Large intestine (tissue), 12 donors: ENCODE measurements at places on chromosomes 7 and 10.
A peak's percentile ranks its signal among the peaks of the same experiment; 100 is the strongest.

DNA sequence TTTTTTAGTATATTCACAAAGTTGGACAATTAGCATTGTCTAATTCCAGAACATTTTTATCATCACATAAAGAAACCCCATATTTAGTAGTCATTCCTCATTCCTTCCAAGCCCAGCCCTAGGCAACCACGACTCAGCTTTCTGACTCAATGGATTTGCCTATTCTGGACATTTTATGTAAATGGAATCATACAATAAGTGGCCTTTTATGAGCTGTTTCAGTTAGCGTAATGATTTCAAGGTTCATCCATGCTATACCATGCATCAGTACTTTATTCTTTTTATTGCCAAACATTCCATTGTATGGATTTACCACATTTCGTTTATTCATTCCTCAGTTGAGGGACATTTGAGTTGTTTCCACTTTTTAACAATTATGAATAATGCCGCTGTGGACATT is 249.2 kb downstream of the DYNC1I1 start:
- DNase-seq, result no peak

DNA sequence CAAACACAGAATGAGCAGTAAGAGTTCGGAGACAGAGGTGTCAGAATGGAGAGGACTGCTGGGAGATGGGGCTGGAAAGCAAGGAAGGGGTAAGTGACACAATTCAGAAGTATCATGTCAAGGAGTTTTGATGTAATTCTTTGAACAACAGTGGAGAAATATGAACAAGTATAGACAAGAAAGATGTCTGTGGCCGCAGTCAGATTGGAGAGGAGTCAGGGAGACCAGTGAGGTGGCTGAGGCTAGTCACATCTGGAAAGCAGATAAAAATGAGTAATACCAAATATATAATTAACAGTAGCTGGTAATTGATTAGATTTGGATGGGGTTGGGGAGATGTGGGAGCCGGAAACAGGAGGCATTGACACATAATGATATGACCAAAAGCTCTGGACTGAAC is 540.9 kb downstream of the SUGCT start:
- no peak for DNase-seq

GRCh38 chr10:129339191-129339590 is 127.8 kb upstream of the MGMT start:
- DNase-seq, result no peak

DNA sequence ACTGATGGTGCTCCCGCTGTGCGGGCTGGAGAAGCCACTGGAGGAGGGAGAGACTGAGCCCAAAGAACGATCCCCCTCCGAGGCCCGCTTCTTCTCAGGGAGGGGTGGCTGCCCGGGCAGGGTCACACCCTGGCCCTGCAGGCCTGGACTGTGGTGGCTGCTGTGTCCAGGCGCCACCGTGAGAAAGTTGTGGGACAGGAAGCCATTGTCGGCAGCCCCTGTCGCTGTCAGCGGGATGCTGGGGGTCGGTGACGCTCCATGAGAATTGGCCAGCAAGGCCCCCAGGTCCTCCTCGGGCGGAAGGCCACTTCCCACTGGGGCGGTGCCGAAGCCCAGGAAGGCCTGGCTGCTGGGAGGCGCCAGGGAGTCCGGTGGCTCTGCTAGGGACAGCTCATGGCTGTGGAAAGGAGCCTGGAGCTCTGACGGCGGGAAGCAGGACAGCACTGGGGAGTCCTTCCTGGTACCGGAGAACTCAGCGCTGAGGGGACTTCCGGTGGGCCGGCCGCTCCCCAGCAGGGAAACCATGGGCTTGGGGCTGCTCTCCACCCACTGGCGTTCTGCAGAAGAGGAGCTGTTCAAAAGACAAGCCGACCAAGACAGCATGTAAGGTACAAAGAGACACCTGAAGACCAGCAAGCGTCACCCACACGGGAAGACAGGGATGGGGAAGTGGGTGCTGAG is 278.8 kb downstream of the TNS3 start:
- no peak for DNase-seq

GRCh38 chr10:34297541-34298345 is 517.4 kb downstream of the PARD3 start:
- peak; percentile 82 for DNase-seq

GRCh38 chr10:7260412-7260900 is 150.4 kb downstream of the SFMBT2 start:
- DNase-seq, result peak; percentile 34

DNA sequence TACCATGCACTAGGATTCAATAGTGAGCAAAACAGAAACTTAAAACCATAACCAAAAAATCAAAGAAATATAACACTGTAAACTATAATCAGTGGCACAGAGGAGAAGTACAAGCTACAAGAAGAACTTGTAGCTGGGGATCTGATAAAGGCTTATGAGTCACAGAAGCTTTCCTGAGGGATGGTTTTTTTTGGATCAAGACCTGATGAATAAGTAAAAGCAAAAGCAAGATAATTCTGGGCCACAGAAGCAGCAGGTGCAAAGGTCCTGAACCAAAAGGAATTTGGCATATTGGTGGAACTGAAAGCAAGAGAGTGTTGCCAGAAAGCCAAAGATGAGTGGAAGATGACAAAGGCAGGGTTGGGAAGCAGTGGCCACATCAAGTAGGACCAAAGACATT is 37.4 kb upstream of the BET1 start:
- no peak for DNase-seq

DNA sequence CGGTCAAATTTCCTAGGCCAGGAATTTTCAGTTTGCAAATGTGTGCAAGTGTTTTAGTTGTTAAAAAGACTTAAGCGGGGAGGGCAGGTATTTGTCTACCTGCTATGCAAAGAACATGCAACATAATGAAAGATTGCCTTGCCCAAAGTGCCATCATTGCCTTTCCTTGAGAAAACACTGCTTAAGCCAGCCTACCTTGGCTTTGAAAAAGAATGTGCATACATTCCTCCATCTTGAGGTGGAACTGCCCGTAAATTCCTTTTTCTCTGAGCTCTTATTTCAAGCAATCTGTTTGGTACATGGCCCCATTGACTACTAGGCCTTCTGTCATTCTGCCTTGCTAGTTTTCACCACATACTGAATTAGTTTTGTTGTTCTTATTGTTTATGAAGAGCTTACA is 29.3 kb downstream of the BZW2 start:
- DNase-seq, result no peak

- peak; percentile 44 for DNase-seq
Measured at GRCh38 chr7:64098-64915, 128.1 kb upstream of the FAM20C start.

DNA sequence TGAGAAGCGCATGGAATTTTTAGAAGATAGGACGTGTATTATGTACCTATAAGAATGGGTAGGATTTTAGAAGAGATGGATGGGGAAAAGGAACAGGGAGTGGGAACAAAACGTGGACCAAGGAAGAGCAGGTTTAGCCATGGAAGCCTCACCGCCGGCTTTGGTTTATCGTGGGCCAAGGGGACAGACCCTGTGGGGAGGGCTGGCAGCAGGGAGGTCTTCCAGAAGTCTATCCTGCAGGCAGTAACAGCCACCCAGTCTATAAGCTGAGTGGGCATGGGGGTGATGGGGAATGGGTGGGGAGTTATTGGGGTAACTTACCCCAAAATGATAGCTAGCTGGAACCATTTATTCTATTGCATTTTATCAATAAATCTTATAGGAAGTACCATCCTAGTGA is 44.9 kb downstream of the IKZF1 start:
- DNase-seq, result no peak

DNA sequence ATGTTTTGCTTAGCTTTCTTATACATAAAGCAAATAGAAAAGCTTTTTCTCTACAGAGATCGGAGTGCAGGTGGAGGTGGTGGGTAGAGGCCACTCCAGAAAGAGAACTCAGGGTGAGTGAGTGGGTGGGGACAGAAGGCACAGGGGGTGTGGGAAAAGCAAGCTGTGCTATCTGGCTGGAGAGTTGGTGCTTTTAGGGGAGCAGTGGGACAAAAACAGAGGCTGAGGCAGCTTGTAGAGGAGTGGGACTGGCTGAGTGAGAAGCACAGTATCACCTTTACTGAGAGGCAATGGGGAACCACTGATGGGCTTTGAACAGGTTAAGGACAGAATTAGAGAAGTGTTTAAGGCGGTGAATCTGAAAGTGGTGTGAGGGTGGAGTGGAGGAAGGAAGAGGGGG is 275.3 kb downstream of the TCF7L2 start:
- DNase-seq, result no peak

DNA sequence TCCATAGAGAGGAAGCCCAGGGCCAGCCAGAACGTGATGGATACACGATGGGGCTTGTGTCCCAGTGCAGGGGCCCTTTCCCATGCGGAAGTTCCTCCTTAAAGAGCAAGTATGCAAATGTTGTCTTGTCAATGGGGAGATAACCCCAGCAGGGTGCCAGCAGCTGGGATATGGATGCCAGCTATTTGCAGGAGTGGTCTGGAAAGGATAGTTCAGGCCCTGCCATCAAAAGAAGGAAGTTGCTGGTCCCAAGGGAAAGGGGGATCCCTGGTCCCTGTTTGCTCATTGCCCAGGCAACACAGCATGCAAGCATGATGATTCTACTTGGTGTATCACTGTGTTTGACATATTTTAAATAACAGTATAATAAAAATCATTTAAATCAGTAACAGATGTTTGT is 73.1 kb upstream of the HECW1 start:
- no peak for DNase-seq

- no peak for DNase-seq
Measured at GRCh38 chr7:116730097-116731022, 58.4 kb downstream of the MET start.

- DNase-seq, result no peak
Measured at GRCh38 chr7:108293149-108293612, 163.0 kb upstream of the LAMB4 start.

DNA sequence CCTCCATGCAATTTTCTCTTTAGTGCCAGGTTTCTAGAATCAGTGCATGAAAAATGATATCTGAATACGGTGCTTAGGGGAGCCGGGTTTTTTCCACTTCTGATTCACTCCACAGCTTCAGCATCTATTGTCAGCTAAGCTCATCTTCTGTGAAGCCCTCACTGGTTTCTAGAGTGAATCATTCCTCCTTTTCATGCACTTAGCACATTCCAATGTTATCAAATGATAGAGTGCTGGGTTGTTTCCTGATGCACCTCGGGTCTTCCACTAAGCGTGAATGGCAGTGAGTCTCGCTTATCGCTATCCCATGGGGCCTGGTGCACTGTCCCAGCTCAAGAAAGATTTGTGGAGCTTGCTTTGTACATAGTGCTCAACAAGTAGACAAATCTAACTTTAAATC is 170.9 kb upstream of the RHEB start:
- DNase-seq, result no peak

DNA sequence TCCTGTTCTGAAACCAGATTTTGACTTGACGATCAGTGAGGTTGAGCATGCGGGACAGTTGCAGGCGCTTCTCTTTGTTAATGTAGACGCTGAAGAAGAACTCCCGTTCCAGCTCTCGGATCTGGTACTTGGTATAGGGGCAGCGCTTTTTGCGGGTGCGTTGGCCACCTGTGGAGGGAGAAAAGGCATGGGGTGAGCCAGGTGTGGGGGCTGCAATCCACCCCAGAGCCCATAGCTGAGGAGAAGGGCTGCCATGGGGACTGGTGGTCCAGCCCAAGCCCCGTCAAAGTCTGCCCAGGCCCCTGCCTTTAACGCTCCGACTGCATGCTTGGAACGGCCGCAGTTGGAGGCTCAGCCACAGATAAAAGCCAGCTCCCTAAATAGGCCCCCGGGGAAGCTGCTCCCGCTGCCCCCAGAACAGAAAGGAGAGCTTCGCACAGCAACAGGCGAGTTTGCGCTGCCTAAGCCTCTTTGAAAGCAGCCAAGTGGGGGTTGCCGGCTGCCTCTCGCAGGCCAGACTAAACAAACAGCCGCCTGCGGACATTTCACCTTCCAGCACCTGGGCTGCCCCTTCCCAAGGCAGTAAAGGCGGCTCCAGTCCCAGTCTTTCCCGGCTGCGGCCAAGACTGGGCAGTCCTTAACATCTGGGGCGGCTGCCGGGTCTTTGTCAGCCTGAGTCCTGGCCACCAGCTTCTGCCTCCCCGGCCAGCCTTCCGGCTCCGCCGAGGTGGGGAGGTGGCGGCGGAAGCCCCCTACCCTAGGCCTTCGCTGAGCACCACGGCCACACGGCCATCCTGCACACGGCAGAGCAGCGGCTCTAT is 2.0 kb downstream of the HOXA11 start:
- no peak for DNase-seq

DNA sequence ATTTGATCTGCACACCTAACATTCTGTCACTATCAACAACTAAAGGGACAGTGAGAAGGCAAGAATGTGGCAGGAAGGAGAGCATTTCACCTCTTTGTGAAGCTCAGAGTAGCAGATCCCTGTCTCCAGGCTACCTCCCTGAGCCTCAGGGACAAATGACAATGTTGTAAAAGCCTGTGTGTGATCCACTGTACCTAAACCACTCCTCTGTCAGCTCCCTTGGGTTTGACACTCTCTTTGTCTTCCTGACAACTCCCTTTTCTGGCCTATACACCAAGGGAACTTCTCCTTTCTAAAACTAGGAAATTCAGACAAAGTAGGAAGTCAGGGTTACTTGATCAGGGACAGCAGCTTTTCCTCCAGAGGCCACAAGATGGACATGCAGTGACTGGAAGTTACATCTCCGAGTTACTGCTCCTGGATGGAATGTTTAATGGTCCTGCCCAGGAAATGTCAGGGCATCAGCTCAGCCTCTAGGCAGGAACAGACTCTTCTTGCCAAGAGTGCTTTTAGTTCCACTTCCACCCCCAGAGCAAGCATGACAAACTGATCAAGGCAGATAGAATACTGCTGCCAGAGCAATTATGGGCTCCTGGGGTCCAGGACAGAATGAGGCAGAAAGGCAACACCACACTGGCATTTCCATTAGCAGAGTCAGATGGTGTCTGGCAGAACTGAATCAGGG is 1014.5 kb upstream of the LRRTM3 start:
- DNase-seq, result no peak

- DNase-seq, result peak; percentile 13
Measured at GRCh38 chr10:100895896-100896295, 16.9 kb upstream of the SLF2 start.

DNA sequence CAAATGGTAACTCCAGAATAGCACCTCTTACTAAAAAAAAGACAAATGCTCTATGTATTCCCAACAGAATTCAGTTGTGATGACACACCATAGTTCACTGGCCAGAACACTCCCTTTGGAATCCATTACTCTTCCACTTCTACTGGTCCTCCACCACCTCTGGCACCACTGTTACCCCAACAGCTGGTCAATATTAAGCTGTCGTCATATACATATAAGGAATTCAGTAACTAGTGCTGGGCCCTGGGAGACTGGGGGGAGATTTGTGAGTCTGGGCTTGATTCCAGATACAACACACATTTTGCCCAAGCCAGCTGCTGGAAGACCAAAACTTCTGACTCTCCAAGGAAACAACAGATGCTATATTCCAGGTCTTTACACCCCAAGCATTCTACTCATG is 26.0 kb upstream of the ITGA8 start:
- DNase-seq, result peak; percentile 24

DNA sequence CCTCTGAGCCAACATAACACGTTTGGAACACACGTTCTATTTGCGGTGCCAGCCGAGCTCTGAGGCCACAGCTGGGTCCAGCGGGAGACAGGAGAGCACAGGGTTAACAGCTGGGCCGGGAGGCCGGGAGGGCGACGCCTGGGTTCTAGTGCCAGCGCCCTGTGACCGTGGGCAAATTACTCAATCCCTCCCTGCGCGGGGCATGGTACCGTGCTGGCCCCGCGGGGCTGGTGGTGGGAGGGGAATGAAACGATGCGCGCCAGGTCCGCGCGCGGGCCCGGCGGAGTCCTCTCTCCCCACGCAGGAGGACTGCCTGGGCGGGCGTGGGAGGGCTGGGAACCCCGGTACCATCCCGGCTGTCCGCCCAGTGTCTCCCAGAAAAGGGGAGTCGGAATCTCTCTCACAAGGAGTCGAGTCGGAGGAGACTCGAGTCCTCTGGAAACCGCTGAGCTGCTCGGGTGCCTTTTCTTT is 30.4 kb downstream of the LEP start:
- DNase-seq, result no peak
